Substantia nigra (tissue), 51 donors: ENCODE measurements at places on chromosomes 7 and 10.
A peak's percentile ranks its signal among the peaks of the same experiment; 100 is the strongest.

DNA sequence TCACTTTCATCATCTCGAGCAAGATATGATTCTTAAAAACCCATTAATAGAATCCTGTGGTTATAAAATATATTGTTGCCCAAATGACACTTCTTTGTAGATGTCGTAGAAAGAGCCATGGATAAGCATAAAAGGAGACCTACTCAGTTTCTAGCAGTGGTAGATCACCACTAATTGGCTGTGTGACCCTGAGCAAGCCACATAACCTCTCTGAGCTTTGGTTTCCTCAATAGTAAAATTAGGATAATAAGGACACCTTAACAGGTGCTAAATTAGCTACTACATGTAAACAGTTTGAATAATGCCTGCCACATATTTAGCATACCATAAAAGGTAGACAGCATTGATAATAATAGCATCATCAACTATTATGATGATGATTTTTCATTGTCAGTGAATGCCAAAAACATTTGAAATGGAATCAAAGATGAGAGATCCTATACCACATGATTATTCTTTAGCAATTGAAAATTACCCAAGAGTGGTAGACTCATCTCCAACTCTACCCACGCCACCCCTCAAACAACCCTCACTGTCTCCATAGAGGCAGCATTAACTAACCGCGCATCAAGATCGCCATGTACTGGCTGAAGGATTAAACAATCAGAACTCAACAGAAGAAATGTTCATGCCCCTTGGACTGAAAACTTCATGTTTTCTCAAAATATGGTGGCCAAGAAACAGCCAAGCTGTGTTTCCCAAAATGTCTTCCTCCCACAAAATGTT lies 45.8 kb downstream of the CHST15 start:
- DNase-seq = no peak

DNA sequence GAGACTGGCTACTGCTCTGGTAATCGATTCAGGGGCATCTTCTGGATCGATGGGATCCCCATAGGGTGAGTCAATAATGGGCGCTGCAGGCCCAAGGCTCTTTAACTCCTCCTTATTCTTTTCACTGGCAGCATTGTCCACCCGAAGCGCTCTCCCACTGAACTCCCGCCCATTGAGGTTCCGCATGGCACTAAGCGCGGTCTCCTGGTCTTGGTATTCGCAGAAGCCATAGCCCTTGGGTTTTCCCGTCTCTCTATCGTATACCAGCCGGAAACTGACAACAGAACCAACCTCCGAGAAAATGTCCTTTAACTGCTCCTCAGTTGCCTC lies 285 bp downstream of the CSTF2T start:
- no peak for DNase-seq

DNA sequence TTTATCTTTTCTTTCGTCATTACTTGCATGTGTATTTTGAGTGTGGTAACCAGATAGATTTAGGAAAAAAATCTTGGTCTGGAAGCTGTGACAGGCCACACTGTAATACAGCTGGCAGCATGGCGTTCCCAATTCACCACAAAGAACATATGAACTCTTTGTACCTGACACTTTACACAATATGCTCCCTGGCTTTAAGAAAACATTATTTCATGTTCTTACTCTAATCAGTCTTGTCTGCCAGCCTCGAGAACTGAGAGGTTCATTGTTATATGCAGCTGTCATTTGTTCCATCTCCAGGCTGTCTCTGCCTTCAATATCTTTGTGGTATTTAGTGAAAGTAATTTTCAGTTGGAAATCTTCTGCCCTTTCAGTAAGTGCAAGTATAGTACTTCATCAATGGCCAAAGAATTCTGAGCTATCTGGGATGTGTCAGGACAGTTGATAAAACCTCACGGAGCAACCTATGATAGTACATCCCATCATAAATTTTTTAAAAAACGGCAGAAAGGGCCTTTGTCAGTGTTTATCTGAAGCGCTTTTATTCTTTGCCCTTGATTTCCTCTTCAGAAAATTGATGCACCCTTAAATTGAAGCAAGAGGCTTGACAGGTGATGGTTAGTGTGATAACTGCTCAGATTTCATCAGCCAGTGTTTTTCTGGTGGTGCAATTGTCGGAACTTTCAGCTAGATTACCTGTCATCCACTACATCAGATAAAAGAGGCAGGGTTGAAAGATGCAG lies 146.3 kb upstream of the SP8 start:
- no peak for DNase-seq

GRCh38 chr10:120586471-120586872 lies 129.4 kb downstream of the PLPP4 start:
- DNase-seq = no peak

DNA sequence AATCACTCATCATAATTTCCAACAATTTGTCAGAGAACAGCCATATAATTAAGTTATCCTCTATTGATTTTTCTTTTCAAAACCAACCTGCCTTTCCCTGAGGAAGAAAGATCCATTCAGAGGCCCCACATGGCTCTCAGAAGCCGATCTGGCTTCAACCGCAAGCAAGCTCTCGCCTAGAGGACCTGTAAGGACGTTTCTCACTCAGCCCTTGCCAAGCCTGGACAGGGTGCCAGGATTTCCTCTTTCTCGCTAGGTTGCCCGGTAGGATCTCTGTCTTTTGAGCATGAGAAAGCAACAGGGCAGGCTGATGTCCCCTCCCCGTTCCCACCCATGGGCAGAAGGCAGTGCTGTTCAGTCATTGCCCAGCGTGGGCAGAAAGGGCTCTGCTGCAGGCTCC lies 13.0 kb downstream of the AIFM2 start:
- no peak for DNase-seq

DNA sequence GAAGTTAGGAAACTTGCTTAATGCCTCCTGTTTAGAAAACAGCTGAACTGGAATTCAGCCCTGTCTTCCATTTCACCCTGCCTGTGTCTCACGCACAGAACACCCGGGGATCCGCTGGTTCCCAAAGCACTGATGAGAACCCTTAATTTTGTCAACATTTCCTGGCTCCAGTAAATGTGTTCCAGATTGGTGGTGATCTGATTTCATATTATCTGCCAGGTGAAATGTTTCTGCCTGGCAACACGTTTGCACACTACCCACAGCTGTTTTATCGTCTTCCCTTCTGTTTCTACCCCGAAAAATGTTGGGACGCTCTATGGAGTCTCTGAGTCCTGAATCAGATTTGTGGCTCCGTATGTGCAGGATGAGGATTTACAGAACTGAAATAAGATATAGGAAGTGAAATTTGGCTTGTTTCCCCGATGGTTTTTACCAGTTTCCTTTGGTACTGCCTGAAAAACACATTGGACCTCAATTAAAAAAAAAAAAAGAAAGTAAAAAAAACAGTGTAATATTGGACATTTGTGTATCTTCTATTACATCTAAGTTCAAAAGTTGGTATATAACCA lies 29.0 kb downstream of the MRC1 start:
- DNase-seq = no peak

DNA sequence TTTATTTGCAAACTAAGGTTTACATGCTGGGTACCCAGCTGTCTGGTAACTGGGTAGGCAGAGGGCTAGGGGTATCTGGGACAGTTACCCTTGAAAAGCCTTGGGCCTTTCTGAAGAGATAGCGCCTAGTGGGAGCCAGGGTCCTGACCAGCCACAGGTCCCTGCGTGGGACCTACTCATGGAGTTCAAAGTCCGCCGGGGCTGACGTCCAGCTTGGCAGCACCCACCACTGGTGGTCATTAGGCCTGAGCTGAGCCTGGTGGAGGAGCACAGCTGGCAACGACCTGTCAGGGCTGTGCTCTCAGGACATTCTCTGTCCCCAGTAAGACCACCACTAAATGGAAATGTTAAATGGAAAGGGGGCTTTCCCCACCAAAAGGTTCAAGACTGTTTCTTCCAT lies 20.0 kb downstream of the GUSB start:
- no peak for DNase-seq

DNA sequence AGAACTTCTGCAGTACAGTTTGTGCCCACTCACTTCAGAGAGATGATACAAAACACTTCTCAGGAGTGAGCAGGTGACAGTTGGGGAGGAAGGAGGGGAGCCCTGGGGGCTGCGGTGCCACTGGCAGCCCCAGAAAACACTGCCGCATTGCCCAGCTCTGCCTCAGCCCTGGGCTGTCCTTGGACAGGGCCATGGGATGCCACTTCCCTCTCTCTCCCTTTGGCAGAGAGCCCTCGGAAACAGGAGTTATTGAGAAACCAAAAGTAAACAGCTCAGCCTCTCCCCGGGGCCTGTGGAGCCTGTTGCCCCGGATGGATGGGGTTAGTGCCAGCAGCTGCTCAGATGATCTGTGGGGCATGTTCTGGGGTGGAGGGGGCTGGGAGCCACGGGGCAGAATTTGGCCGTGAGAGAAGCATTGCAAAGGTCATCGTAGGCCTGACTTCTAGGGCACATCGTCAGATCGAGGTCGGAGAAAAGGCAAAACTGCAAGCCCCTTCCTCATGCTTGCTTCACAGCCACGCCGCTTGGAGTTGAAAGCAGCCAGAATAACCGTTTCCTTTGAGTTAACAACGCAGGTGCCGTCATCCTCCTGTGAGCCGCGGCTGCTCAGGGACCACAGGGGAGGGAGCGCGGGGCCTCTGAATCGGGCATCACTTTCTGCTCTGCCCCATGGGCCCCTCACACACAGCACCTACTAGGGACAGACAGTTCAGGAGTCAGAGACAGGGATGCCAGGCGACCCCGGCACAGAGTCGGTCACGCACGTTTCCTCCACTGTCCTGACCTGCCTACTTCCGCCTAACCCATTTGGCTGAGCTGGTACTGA lies 256.4 kb downstream of the CAMK1D start:
- DNase-seq = peak; percentile 33

- peak; percentile 72 for DNase-seq
These were observed 17.7 kb downstream of the ADAM8 start for GRCh38 chr10:133258818-133259601.

DNA sequence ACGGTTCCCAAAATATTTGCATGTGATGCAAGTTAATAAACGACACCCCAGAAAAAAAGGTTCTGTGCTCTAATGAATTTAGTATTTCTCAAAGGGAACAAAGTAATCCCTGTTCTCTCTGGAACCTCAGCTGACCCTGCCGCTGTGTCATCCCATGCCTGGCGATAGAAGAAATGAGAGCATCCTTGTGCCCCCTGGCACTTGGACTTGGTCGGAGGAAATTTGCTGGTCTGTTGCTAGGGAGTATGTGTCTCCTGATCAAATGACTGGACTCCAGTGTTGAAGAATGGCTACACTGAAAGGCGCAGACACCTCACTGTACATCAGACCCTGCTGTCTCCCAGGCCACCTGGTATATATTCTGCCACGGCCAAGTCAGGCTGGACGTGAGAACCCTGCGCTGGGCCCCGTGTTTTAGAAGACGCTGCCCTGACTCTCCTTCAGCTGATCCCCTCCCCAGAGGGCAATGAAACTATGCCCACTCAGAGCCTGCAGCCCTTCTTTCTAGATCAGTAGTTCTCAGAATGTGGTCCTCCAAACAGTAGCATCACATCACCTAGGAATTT lies 67.2 kb downstream of the THNSL1 start:
- DNase-seq = no peak

DNA sequence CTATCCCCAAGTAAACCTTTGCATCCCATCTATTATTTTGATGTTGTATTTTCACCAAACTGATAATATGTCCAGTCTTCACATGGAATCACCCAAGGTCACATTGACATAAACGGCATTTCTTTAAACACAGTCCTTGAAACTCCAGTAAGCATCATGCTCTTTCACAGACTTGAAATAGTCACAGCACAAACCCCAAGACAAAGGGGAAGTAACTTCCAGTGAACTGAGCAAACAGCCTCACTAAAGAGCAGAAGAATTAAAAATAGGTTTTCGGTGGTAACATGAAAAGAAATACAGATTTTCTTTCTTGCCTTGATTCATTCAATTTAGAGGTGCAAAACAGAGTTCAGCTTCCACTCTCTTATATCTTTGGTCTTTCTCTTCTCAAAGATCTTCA lies 253.7 kb downstream of the SFMBT2 start:
- DNase-seq = no peak
